ENCODE measurements at places on chromosomes 3 and 15. TPM values are rescaled to one million over a fixed set of nuclear protein-coding genes. Genes with fewer than 3 reads are reported as not detected.

The SLC12A8 gene
- 2.4 TPM for total RNA-seq

- no peak for DNase-seq
Measured at GRCh38 chr15:57307527-57308169, 68.7 kb upstream of the CGNL1 start.

DNA sequence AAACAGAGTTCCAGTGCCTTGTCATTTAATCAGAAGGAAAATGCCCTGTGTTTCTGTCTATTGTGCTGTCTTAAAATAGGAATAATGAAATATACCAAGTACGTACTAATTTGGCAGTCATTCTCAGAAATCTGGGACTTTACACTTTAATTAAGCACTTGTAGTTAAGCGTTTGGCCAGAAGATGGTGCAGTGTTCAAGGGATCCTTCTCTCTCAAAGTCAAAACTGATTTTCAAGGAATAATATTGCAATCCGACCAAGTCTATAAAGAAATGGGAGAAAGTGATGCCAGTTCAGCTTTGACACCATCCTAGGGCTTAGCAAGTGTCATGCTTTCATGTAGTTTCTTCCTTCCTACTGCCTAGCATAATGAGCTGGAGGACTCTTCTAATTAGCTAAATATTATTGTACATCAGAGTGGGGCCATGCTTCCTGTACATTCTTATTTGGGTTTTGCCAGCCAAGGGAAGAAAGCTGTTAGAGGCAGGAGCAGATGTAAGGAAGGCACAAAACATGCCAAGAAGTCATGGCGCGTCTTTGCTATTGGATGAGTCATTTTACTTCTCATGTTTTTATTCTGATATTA is 64.8 kb downstream of the SAMMSON start:
- peak; percentile 18 for DNase-seq

- no peak for DNase-seq
Measured at GRCh38 chr3:11168881-11169805, 14.8 kb downstream of the HRH1 start.

DNA sequence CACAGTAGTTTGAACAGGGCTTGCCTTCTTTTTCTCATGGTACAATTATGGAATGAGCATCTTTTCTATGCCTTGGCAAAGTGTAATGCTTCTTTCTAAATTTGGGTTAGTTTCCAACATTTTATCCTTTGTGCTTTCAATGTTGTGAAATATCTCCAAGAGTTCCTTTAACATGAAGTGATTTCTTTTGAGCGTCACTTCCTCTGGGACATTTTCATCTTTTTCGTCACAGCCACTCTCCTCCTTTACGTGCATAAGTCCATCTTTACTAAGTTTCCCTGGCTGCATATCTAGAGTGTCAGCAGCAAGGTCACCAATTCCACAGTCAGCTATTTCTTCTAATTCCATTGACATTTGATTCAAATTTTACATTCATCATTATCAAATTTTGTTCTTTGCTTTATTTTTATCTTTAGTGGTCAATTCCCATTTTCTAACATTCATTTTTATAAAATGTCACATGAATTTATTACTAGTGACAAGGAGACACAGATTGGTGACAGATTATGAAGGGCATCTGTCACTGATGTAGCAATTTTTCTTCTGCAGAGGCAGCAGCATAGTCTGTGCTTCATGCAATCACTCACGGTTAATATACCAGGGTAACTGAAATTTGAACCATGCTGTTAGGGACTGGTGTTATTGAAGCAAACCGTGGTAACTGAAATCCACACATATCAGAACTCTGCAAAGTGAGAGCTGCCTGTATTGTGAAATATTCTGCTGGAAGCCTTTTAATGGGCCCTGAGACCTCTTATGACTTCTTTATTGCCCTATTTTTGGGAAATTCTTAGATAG is 126.5 kb upstream of the THBS1 start:
- no peak for DNase-seq

GRCh38 chr3:11390411-11391131 is 118.4 kb downstream of the ATG7 start:
- no peak for DNase-seq

The GP9 gene
- not detected for total RNA-seq

DNA sequence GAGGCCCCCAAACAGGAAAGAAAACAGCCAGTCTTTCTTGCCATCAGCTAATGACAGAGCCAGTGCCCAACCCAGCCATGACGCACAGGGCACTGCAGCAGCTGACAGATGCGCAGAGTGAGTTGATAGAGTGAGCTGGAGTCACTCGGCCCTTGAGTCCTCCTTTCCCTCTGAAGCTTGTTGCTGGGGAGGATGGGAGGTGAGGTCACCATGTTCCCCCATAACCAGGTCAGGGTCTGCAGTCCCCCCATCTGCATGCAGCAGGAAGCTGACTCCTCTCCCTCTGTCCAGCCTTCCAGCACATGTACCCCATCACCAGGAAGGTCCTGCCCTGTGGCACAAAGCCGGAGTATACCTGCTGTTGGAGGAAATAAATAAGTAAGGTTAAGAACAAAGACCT is 174.6 kb downstream of the ABHD5 start:
- DNase-seq: no peak

The FGF12 gene
- 136 TPM for total RNA-seq

DNA sequence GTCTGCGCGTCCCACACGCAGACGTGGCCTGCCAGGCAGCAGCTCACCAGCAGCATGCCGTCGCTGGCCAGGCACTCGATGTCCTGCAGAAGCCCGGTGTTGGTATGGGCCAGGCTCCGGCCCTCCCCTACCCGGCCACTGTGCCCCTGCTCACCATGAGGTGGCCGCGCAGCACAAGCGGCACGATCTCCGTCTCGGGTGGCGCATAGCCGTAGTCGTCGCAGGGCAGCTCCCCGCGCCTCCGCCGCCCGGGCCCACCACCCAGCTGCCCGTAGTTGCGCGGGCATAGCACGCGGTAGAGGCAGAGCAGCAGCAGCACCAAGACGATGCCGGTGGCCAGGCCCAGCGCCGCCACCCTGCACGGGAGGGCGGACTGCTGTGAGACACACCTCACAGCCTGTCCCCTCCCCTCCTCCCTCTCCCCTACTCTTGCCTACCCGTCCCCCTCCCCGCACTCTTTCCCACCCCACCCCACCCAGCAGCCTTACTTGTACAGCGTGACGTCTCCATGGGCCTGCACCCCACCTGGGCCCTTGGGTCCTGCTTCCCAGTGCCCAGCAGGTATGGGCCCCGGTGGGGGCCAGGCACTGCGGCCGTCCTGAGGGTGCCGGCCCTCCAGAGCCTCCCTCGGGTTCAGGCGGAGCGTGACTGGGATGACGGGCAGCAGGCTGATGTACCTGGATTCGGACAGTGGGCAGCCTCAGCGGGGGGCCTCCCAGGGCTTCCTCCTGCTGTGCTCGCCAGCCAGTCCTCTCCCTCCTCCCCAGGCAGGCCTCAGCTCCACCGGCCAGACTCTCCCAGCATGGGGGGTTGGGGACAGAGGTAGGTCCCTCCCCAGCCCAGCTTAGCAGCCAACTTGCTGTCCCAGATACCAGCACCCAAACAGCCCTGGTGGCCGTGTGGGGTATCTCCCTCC is 37.6 kb downstream of the PTPN23 start:
- DNase-seq: no peak

The CA12 gene
- 7.7 TPM for total RNA-seq

DNA sequence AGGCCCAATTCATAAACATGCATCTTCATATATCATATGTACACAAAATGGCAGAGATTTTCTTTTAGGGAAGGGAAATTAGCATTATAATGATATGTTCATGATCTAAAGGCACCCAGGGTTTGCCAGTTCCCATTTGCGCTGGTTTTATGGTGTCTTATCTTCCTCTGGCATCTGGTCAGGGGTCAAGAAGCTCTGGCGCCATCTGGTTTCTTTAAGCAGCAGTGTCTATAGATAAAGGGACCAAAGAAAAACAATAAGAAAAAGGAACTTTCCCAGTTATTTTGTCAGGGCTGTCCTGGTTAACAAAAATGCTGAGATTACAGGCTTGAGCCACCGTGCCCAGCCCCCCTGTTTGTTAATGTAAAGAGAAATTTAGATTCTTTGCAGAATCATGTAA is 3.3 kb upstream of the DCP1A start:
- no peak for DNase-seq

DNA sequence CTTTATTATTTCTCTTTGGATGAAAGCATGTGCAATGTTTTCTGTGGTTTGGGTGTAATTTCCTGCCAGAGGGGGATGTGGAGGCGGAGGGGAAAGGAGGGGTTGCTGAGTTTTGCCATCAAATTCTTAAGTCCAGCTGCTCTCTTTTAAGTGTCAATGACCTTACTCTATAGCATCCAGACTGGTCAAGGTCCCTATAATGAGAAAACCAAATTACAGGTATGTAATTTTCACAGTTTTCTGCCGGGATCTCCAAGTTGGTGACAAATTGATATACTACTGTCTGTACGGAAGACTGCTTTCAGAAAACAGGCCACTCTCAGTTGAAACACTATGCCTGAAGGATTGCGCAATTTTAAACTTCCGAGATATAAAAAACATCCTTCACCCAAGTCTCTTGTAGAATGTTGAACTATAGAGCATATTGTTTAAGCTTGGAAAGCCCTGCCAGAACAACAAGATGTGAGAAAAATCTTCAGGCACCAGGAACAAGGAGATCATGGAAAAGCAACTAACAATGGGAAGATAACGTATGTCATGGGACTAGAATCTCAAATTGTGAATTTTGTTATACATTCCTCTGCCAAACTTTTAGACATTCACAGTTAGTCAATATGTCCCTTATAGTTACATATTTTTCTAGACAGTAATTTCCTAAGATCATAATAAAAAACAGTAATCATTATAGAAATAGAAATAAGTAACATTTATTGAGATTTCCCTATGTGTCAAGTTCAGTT is 300.7 kb upstream of the SATB1 start:
- no peak for DNase-seq

- no peak for DNase-seq
Measured at GRCh38 chr3:50408443-50408944, 49.2 kb upstream of the TMEM115 start.

GRCh38 chr15:101148881-101149664 is 102.8 kb downstream of the CHSY1 start:
- no peak for DNase-seq

- no peak for DNase-seq
Measured at GRCh38 chr15:63983061-63983711, 63.1 kb downstream of the DAPK2 start.

The CLDN18 gene
- total RNA-seq: not detected

GRCh38 chr3:187889601-187890404 is 144.5 kb upstream of the BCL6 start:
- peak; percentile 26 for DNase-seq
